Forelimb muscle (tissue), 1 donor: ENCODE measurements at places on chromosomes 7 and 10. TPM values are rescaled to one million over a fixed set of nuclear protein-coding genes. Genes with fewer than 3 reads are reported as not detected.

The GPR37 gene
- polyA plus RNA-seq, result 17.8 TPM

- DNase-seq, result no peak
Measured at GRCh38 chr7:5572439-5572838, 148.8 kb upstream of the TNRC18 start.

The BNIP3 gene
- 39.7 TPM for polyA plus RNA-seq

DNA sequence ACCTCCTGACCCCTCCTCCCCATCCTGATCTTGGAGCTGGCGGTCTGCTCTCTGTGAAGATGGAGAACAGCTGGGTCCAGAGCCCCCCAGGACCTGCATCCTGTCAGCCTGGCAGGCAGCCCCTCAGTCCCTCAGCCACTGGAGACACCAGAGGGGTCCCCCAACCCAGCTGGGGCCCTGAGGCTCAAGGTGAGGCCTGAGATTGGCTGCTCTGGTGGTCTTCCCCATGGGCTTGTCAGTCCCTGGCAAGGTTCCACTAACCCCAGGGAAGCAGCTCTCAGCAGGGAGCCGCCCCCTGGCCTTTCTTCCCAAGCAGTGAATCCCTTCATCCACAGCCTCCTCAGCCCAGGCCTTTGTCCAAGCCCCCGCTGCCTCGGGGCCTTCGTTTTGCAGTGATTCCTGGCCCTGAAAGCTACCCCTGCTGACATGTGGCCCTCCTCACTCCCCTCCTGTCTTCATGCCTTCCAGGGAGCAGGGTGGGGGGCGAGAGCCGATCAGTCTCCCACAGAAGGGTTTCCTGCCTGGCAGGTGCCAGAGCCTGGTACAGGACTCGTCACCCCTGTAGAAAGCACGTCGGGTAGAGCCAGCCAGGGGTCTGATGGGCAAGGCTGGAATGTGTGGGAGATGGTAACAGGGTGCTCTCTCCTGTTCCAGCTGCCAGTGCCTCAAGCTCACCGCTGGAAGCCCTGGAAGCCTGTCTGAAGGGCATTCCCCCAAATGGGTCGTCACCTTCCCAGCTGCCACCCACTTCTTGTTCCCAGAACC lies 48.5 kb downstream of the ZNF467 start:
- no peak for DNase-seq

GRCh38 chr10:80917636-80918035 lies 379.9 kb downstream of the SH2D4B start:
- no peak for DNase-seq

DNA sequence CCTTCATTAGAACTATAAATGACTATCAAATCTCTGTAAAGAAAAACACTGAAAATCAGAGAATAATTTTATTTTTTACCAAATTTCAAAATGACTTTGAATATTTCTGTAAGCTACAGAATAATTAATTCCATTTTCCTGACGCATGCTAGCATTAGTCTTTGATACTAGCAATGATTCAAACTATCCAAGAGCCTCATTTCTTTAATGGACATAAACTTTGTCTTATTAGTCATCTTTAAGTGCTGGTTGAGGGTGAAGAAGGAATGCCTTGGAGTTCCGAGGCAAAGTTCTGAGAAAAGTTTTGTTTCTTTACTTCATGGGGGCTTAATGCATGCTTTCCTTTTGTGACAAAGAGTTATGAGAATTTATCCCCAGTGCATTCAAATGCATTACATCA lies 137.3 kb downstream of the AGMO start:
- no peak for DNase-seq

DNA sequence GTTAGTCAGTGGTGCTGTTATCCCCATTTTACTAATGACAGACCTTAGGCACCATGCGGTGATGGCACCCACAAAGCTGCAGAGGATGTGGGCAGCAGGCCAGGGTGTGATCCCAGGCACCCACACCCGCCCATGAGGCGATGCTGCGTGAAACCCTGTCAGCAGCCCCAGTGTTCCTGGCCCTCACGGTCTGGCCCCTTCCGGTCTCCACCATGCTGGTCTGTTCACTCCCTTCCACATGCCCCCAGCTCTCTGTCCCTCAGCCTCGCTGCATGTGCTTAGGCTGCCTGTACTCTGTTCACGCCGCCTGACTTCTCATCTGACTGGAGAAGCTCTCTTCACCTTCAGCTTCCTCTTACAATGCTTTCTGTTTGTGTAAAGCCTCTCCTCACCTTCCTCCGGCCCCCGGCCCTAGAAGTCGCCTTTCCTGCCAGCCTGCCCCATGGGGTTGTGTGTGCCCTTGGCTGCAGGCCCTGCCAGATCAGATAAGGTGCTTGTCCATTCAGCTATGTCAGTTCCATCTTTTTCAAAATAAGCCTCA lies 17.6 kb upstream of the ORAI2 start:
- no peak for DNase-seq

The TMEM196 gene
- polyA plus RNA-seq, result not detected

DNA sequence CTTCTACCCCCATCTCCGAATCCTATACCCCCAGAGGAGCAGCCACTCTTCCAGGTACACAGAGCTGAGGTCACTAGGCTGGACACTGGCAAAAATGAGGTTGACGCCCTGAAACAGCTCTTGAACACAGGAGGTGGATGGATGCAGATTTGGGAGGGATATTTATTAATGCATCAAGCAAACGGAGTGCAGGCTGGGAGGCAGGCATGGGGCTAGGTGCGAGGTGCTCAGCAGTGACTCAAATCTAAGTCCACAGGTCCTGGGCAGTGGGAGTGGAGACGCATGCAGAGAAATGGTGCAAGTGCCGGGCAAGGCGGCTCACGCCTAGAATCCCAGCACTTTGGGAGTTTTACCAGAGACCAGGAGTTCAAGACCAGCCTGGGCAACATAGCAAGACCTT lies 11.0 kb downstream of the GUSB start:
- DNase-seq, result no peak

The SFTPD gene
- polyA plus RNA-seq, result 1.5 TPM

GRCh38 chr7:96135241-96135640 lies 186.7 kb downstream of the SLC25A13 start:
- no peak for DNase-seq

DNA sequence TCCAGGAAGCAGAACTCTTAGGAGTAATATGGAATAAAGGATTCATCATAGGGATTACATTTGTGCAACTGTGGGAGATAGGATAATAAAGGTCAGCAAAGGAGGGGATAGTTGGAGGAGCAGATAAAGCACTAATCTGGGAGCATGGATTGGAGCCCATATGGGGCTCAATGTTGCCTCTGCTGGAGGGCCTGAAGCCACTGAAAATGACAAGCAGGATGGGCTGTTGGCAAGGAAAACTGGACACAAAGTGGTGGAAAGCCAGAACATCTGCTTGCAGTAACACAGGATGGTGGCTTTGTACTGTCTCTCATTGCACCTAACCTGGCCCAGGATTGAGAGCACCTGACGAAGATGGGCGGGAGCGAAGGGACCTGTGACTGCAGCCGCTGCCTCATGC lies 15.0 kb upstream of the COMMD3 start:
- no peak for DNase-seq

DNA sequence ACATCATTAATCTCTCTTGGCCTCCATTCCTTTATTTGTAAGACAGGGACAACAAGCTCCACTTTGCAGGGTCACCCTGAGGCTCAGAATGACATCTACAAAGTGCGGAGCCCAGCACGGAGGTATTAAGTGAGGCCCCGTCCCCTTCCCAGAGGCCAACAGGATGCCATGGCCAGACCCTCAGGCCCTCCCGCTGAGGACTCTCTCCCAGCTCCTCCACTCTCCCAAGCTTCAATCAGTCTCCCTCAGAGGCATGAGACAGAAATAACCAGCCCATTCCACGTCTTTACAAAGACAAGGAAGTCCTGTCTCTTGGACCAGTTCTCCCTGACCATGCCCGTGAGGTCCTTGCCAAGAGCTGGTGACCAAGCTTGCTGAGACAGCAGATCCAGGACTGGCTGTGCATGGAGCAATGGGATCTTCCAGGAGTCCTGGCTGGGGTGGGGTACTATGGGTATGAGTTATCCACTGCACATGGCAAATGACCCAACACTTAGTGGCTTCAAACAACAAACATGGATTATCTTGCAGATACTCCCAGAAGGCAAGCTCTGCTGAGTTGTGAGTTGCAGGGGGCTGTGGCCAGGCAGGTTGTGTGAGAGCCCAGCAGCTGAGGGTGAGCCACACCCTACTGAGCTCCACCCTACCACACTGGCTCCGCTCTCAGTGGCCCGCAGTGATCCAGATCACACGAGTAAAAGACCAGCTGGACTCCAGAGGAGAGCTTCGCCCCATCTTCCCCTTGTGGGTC lies 4.3 kb upstream of the PPIF start:
- DNase-seq, result no peak
